CD14-positive monocyte (primary cell): ENCODE measurements at places on chromosomes 5 and 9.

GRCh38 chr5:112862085-112862484 lies 998 bp downstream of the SRP19 start:
- H3K27me3 ChIP-seq, result peaks cover 9% of the 10 kb centered on the region
- peaks cover 30% of the 10 kb centered on the region for H3K36me3 ChIP-seq
- peak overlapping the region; percentile 96 for H3K4me3 ChIP-seq

GRCh38 chr9:37156781-37157356 lies 36.5 kb downstream of the ZCCHC7 start:
- peaks cover 10% of the 10 kb centered on the region for H3K36me3 ChIP-seq
- no peak overlapping the region for H3K4me3 ChIP-seq
- no peak overlapping the region for H3K27ac ChIP-seq
- DNase-seq, result no peak
- H3K27me3 ChIP-seq, result no peaks in the 10 kb centered on the region

GRCh38 chr9:105157171-105157583 lies 87.3 kb upstream of the SLC44A1 start:
- peak; percentile 71 for DNase-seq
- no peaks in the 10 kb centered on the region for H3K36me3 ChIP-seq
- H3K27me3 ChIP-seq, result no peaks in the 10 kb centered on the region
- H3K4me1 ChIP-seq, result peaks cover 18% of the 10 kb centered on the region
- H3K4me3 ChIP-seq, result no peak overlapping the region

GRCh38 chr5:122880749-122881148 lies 35.3 kb downstream of the SNX24 start:
- H3K36me3 ChIP-seq, result no peaks in the 10 kb centered on the region
- H3K27me3 ChIP-seq, result no peaks in the 10 kb centered on the region
- no peak overlapping the region for H3K27ac ChIP-seq
- peaks cover 16% of the 10 kb centered on the region for H3K4me1 ChIP-seq
- no peak for DNase-seq

- peaks cover 8% of the 10 kb centered on the region for H3K4me1 ChIP-seq
- no peak overlapping the region for H3K4me3 ChIP-seq
- H3K27me3 ChIP-seq, result no peaks in the 10 kb centered on the region
- no peaks in the 10 kb centered on the region for H3K36me3 ChIP-seq
- no peak for DNase-seq
These were observed 138.8 kb downstream of the LRRC70 start for GRCh38 chr5:62717301-62717933.

- H3K27ac ChIP-seq, result no peak overlapping the region
- no peaks in the 10 kb centered on the region for H3K36me3 ChIP-seq
- H3K4me3 ChIP-seq, result no peak overlapping the region
- H3K27me3 ChIP-seq, result no peaks in the 10 kb centered on the region
These were observed 53.8 kb upstream of the KLF9 start for GRCh38 chr9:70468291-70468690.
